Activated B cell treated with CpG ODN at 0.5 μM for 24 hours (primary cell): ENCODE measurements at places on chromosomes 1 and 21.

DNA sequence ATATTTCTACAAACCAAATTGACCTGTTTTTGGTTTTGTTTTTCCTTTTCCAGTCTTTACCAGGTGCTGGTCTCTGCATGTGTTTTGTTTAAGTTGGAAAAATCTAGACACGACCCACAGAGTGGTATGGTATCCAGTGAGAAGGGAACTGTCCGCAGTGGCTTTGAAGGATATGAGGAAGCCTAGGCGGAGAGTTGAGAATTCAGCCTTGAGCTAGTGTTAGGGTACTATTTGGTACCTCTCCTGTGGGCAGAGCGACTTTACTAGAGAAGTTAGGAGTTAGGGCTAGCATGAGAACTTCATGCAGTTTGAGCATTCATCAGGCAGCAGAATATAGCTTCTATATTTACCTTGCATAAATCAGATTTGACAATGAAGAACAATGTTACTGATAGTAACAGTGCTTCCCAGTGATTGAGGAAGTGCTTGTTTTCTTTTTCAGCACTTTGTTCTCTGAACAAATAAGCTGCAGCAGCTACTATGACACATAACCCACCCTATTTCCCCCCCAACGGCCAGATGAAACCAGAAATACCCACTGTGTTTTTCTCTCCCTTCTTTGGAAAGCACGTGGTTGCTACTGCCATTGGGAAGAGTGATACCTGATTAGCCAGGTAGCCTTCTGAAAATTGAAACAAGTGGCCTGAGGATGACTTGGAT is 19.0 kb downstream of the MRPS6 start:
- peak overlapping the region; percentile 59 for H3K27ac ChIP-seq
- H3K36me3 ChIP-seq = peaks cover 37% of the 10 kb centered on the region
- peaks cover 42% of the 10 kb centered on the region for H3K4me1 ChIP-seq
- no peaks in the 10 kb centered on the region for H3K27me3 ChIP-seq
- DNase-seq = no peak

DNA sequence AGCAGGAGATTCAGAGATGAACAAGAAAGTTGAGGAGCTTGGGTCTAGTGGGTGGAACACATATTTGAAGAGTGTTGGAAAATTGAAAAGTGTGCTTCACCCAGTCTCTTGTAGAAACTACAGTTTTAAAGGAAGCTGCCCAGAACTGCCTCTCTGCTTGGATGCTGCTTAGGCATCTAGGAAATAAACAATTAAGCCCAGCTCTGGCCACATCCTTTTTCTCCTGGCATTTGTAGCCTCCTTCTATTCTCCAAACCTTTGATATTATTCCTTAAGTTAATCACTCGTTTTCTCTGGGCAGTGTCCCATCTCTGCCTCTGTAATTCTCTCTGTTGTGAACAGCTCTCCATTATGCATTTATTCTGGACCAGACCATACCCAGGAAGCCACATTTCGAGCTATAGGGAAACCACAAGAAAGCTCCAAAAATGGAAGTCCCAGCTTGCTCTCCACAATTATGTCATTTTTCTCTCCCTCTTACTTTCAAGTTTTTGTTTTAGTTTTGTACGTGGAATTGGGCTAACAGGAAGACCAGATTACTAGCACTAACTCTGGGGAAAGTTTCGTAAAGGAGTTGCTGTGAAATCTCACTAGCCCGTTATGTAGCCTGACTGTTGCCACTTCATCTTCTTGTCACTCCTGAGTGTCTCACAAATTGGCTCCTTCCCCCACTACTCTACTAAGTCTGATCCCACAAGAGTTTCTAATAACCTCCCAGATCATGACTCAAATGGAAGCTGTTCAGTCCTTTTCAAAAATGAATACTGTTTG is 102.2 kb downstream of the NTMT2 start:
- H3K27me3 ChIP-seq = peaks cover 4% of the 10 kb centered on the region
- H3K4me3 ChIP-seq = no peak overlapping the region
- no peak for DNase-seq
- no peak overlapping the region for H3K27ac ChIP-seq

- no peak for DNase-seq
- H3K4me1 ChIP-seq = no peaks in the 10 kb centered on the region
- no peaks in the 10 kb centered on the region for H3K36me3 ChIP-seq
These were observed 260.6 kb upstream of the DUSP10 start for GRCh38 chr1:222002503-222002902.

GRCh38 chr1:199815947-199816346 is 211.6 kb upstream of the NR5A2 start:
- H3K4me1 ChIP-seq = no peaks in the 10 kb centered on the region
- H3K4me3 ChIP-seq = no peak overlapping the region
- no peak overlapping the region for H3K27ac ChIP-seq
- peaks cover 18% of the 10 kb centered on the region for H3K27me3 ChIP-seq
- H3K36me3 ChIP-seq = no peaks in the 10 kb centered on the region
- DNase-seq = no peak

DNA sequence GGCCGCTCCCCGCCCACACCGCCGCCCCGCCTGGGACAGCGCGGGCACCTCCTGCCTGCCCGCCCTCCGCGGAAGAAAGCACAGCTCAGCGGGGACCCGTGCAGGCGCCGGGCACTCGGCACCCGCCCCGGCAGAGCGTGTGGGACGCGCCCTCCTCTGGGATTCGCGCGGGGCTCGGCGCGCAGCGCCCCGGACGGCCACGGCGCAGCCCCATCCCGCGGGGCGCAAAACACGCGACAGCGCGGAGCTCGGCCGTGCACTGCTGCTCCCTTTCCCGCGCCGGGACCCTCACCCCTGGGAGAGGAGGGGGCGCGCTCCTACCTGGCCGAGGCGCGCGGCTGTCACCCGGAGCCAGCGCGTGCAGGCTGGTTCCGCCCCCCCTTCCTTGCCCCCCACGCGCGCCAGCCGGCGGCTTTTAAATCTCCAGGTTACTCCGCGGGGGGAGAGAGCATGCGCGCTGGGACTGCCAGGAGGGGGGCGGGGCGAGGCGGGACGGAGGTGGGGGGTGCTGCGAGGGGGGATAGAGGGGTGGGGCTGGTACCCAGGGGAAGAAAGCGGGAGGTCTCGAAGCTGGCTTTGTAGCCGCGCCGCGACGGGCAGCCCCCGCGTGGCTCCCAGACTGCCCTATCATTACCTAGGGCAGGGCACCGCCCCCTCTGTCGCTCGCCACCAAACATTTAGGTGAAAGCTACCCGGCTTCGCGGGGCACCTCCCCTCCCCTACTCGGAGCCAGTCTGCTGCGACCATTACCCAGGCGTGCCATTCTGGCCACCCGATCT is at the start of gene SLC45A3:
Gene SLC45A3, minus strand, starts transcription at position 437 of the 779 bp plus-strand sequence. CDS start 15,853 bp downstream, outside the sequence.
- H3K4me3 ChIP-seq = peak within 1 kb of the TSS; percentile 85
- no peak for DNase-seq
- peaks cover 2% of the 10 kb centered on the region for H3K27me3 ChIP-seq
- peak within 1 kb of the TSS; percentile 46 for H3K27ac ChIP-seq
- H3K36me3 ChIP-seq = no peaks in the 10 kb centered on the region
